Stimulated activated CD4-positive, alpha-beta T cell treated with anti-CD3 and anti-CD28 coated beads, TNF-alpha, amount 100 ng/mL, for 48 hours (primary cell): ENCODE measurements at places on chromosomes 5 and 9.

DNA sequence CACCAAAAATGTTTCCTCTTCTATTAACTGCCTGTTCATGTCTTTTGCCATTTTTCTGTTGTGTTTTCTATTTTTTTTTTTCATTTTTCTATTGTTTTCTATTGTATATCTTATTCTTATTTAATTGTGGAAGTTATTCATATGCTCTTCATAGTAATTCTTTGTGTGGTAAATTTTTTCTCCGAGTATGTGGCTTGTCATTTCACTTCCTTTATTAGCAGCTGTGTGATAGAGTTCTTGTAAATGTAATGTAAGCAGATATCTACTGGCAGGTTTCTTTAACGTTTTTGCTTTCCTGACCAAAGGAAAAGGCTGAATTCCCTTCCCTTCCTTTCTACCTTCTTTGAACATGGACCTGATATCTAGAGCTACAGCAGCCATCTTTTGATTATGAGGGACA lies 5.8 kb upstream of the PLPP1 start:
- no peak for DNase-seq

- no peak for DNase-seq
Observed at GRCh38 chr9:72981433-72981832, 28.6 kb upstream of the ALDH1A1 start.

DNA sequence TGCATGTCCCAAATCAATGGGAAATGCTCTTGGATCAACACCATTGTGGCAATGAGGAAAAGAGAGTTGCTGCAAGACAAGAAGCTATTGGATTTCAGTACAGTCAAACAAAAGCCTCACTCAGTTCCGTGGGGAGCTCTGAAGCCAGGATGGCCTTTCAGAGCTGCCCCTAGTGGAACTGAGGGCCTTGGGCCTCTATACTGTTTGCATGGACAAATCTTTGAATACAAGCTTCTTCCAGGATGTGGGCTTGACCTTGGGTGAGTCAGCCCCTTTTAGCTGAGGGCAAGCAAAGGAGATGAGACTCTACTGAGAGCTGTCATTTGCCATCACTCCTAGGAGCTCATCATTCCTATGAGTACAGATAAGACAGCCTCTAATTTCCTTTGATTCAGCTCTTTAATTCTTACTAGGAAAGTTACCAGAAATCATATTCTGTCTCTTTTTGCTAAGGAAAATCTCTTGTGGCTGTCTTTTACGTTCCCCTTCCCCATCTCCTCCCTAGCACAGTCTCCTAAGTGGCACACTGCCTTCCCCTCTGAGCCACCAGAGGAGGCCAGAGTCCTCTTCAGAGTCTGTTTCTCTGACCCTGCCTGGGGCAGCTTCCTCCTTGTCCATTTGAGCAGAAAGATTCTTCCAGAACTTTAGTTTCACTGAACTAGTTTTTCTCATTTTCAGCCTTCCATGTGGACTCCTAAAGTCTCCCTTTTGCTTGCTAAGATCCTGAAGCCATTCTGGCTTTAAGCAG lies 168.8 kb upstream of the POC5 start:
- no peak for DNase-seq

DNA sequence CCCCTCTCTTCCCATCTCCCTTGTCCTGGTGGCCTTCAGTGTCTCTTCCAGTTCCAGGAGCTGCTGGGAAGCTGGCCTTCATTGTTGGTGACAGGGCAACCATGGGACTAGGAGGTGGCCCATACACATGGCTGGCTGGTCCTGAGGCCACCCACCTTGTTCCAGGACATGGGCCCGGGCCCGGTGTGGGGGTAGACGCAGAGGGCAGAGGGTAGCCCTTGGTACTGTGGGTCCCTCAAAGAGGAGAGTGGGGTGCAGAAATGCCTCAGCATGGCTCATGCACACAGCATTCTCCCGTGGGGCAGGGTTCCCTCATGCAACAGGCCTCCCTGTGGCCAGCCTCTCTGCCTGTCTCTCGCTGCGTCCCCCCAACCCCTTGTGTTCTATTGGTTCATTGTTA lies 20.8 kb downstream of the SLC6A7 start:
- no peak for DNase-seq

DNA sequence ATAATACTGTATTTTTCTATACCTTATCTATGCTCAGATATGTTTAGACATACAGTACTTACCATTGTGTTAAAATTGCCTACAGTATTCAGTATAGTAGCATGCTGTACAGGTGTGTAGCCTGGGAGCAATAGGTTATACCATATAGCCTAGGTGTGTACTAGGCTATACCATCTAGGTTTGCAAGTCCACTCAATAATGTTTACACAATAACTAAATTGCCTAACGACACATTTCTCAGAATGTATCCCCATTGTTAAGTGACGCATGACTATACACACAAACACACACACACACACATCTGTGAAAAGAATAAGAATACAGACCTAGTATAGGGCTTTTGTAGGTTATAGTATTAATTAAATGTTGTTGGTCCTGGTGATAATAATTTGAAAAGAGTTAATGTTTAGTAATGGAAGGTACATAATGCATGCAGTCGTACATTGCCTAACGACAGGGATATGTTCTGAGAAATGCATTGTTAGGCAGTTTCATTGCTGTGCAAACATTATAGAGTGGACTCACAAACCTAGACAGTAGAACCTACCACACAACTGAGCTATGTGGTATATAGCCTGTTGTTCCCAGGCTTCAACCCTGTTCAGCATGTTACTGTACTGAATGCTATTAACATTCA lies 13.6 kb downstream of the TDRD7 start:
- DNase-seq = no peak

DNA sequence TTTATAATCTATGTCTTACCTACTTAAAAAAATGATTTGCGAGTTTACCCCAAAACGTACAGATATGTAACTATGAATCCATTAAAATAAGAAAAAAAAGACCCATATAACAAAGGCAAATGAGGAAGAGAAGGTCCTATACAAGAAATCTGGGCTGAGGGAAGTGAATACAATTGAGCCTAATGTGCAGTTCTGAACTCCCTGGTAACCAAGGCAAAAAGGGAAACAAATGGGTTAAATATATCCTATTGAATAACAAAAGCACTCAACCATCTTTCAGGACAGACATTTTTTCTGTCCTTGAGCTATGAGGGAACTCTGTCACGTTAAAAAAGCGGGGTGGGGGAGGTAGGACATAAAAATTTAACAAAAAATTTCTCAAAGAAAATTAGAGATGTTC lies 78.6 kb downstream of the PTPN3 start:
- DNase-seq = no peak
